Skeletal muscle cell (primary cell): ENCODE measurements at places on chromosomes 6 and 20.

DNA sequence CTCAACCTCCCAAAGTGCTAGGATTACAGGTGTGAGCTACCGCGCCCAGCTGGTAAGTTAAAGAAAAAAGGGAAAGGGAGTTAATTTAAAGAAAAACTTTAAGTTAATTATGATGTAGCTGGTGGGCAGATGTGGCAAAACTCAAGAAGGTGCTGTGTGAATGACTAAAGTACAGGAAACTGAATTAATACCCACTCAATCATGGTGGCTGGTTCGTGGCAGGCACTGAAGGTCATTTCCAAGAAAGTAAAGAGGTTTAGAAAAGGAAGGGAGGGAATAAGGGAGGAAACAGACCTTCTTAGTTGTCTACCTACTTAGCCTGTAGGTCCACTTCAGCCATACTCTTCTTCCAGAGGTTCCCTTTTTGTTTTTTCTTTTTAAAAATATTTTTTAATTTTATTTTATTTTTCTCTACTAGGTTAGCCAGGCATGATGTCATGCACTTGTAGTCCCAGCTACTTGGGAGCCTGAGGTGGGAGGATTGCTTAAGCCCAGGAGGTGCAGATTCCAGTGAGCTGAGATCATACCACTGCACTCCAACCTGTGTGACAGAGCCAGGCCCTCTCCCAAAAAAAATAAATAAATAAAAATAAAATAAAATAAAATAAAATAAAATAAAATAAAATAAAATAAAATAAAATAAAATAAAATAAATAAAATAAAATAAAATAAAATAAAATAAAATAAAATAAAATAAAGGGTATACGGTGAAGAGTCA lies 11.9 kb upstream of the TGM3 start:
- no peak for DNase-seq

GRCh38 chr6:84596488-84596887 lies 167.9 kb downstream of the TBX18 start:
- DNase-seq: no peak

- no peak for DNase-seq
These were observed 15.2 kb downstream of the DEF6 start for GRCh38 chr6:35312807-35313206.

DNA sequence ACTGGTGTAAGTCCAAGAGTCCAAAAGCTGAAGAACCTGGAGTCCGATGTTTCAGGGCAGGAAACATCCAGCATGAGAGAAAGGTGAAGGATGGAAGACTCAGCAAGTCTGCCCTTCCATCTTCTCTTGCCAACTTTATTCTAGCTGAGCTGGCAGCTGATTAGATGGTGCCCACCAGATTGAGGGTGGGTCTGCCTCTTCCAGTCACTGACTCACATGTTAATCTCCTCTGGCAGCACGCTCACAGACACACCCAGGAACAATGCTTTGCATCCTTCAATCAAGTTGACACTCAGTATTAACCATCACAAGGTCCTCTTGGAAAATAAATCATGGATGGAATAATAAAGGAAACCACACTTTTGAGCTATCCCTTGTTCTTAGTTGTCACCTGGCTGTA lies 121.2 kb downstream of the MAP3K7 start:
- DNase-seq: no peak

DNA sequence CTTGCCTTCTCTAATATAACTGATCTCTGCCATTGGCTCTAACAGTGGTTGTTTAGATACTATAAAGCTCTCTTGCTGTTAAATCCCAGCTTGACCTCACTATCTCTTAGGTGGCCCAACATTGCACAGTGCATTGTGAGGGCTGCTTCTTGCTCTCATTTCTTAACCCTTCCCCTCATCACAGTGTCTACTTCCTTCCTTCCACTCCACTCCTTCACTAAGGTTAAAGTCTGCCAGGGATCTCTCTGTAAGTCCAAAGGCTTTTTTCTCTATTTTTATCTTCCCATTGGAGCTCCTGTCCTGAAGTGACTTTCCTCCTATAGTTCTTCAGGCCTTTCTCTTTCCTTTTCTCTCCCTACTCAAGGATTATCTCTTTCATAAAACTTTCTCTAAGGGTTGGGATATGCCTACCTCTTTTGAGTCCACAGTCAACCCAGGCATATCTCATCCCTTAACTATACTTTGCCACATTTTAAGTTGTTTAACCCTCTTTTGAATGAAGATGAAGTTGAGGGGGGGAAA lies 4.0 kb upstream of the TBC1D22B start:
- no peak for DNase-seq

DNA sequence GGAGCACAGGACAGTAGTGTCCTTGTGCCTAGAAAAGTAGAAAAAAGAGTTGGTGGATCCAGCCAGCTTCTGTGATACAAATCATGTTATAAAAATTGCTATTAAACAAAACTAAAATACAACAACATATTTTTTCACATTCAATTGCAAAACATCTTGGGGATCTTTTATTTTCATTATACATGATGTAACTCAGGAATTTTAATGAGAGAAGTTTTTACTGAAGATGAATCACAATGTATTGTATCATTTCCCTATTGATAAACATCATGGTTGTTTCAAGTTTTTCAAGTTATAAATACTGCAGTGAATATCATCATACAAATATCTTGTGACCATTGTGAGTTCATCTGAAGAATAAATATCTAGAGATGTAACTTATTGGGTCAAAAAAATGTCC lies 608.0 kb downstream of the PHF3 start:
- no peak for DNase-seq

DNA sequence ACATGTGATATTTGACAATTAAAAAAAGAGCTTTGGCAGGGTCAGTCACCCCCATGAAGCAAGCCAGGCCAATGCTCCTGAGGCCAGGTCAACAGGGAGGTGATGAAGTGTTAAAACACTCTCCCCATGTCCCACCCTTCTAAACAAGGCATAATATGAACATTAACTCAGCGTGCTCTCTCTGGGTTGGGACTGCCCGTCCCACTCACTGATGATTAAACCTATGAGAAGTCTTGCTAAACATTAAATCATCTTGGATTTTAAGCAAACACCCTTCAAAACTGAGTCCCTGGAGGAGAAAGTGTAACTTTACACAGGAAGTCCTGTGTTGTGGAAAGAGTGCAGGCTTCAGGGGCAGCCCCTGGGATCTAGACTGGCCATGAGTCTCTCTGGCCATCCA lies 558.5 kb downstream of the CD83 start:
- peak; percentile 67 for DNase-seq
